Vagina (tissue), 2 donors: ENCODE measurements at places on chromosomes 5 and 9.

DNA sequence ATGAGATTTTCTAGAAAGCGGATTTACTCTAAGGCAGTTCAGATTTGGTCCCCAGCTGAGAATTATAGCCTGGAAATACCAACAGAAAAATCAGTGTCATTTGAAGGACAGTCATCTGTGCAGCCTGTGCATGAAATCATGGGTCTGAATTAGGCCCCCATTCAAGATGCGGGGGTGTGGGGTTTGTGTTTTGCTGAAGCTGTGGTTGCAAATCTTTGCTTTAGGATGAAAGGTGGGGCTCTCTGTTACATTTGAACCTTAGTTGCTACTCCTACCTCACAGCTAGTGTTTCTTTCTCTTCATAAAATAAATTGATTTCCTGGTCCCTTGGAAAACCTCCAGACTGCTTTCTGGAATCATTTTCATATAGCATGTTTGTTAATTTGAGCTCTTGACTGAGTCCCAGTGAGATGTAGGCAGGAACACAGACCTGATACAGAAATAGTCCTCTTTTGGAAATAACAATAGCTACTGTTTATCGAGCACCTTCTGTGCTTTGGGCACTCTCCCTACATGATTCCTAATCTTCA, 4.8 kb upstream of the ABL1 start:
- DNase-seq, result no peak

DNA sequence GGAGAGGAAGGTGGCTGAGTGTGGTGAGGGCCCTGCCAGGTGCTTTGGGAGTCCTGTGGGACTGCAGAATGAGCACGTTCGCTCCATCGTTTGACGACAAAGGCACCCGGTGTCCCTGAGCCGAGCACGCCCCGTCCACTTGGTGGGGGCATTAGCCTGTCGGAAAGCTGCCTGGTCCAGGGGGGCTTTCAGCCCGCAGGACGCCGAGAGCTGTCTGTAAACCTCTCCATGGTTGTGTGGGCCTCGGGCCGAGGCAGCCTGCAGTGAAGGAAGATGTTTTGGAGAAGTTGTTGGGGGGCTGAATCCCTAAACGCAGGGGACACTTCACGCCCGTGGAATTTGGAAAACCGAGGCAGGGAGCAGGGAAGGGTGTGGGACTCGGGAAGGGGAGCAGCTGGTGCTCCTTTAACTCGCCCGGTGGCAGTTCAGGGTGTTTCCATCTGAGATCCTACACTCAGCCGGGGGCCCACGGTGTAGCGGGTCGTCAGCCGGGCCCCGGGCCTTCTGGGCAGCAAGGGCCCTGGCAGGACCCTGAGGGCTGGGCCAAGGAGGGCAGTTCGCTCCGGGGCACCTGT, 53.8 kb downstream of the MRPL36 start:
- DNase-seq, result no peak

DNA sequence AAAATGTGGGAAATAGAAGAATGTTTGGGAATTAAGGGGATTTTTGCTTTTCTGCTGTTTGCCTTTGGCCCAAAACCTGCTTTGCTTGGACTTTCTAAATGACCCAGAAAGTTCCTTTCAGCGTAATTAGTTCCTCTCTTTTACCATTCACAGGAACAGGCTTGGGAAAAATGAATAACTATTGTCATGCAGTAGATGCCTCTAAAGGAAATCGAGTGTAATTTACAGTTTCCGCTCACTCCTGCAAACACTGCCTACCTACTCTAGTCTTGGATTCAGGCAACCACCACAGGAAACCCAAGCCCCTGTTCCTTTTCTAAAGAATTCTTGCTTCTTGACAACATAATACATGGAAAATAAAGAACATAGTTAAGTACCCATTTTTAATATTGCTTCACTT, 25.0 kb downstream of the TTC23L start:
- DNase-seq, result no peak

- no peak for DNase-seq
Measured at GRCh38 chr9:5851445-5851844, 18.5 kb upstream of the ERMP1 start.

DNA sequence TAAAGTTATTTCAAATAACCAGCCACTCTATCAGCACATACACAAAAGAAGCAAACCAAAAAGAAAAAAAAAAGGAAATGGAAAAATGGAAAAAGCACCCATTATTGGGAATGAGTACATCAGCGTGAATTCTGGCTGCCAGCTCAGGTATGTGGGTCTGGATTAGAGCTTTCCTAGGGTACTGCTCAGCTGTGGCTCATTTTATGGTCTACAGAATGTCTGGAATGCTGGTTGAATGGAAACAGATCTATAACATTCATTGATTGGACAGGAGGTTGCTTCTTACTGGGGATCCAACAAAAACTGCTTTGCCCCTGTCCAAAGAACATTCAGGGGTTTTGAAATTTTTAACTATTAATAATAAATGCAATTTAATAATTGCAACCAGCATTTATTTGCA, 3.9 kb upstream of the CAST start:
- no peak for DNase-seq

DNA sequence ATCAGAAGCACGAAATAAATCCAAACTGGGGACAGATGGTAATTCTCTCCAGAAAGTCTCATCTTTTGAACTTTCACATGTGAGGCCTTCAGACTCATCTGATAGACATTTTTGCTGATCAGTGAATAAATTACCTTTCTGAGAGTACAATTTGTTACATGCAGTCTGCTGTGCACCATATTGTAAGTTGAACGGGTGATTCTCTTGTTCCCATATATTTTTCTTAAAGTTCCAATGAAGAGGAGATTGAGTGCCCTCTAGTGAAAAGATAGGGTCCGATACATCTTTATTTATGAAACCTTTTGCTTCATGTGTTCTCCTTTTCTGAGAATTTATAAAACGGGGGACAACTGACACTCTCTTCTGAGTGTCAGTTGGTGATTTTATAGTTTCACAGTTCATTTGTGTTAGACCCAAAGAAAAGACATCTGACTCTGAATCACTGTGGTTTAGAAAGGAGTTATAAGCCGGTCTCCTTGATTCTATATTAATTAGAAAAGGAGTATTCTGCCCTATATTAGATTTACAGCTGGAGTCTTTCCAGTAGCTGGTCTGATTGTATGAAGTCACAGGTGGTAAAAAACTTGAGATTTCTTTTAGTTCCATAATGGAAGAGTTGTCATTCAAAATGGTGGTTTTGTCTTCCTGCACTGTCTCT, 30.4 kb downstream of the GNG10 start:
- no peak for DNase-seq

GRCh38 chr5:65076251-65076869, 307.6 kb downstream of the CWC27 start:
- no peak for DNase-seq
